Activated T-cell treated with anti-CD3 and anti-CD28 coated beads for 24 hours (primary cell): ENCODE measurements at places on chromosomes 2 and 18.

DNA sequence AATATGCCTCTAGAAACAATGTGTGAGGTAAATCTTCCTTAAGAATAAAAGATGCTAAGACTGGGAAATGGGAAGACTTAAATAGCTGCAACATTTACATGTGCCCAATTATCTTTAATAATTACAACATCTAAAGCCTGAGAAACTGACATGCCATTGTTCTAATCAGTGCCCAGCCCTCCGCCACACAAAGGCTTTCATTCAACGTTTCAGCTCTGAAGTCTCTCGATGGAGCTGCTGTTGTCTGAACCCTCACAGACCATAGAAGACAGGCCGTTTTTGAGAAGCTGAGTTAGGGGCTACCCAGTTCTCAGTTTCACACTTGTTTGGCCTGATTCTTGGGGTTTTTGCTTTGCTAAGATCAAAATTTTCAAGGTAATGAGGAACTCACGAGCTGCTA, 315.4 kb upstream of the CHST9 start:
- no peak for DNase-seq

- DNase-seq: no peak
These were observed 5.3 kb upstream of the ASAP2 start for GRCh38 chr2:9201185-9201891.

DNA sequence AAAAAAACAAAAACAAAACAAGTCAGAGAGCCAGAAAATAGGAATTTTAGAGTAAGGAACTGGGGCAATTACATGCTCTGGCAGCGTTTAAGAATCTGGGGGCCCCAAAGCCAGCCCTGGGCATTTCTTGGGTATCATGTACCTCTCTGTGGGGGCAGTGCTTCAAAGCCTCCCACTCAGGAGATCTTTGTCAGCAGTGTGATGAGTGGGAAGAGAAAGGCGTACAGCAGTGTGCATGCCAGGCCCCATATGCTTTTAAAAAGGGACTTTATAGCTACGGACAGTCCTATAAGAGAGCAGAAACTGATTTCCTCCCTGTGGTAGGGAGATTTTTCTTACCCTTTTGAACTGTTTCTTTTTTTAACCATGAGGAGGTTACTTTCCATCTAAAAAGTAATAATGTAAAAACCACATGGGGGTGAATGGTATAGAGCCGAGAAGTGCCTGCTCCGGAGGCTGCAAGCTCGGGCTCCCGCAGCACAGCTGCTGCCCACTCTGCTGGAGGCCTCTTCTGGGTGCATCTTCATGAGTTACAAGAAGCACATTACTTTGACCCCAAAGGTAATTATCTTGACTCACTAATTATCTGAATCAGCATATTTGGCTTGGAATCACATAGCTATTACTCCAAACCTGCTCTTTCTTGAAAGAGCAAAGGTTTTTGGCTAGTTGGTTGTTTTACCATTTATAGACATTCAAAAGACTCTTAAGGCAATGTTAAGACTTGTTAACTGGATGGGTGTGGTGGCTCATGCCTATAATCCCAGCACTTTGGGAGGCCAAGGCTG, 46.4 kb downstream of the PROC start:
- DNase-seq: no peak

- peak; percentile 44 for DNase-seq
These were observed 73.8 kb downstream of the RPIA start for GRCh38 chr2:88765154-88765888.

DNA sequence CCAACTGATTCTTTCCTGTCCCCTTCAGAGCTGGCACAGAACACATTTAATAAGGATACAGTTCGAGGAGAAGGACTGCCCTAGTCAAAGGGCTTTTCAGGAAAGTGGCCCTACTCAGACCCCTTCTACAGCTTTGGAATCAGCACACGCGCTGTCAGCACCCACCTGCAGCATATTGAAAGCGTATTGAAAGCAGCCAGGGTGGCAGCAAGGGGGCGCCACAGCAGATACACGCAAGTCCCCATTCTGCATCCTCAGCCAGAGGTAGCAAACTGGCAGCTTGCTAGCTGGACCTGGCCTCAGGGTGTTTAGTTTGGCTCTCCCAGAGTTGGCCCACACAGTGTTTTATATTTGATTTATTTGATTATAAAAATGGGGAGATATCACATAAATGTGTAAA, 101.0 kb upstream of the NT5C1B start:
- no peak for DNase-seq

DNA sequence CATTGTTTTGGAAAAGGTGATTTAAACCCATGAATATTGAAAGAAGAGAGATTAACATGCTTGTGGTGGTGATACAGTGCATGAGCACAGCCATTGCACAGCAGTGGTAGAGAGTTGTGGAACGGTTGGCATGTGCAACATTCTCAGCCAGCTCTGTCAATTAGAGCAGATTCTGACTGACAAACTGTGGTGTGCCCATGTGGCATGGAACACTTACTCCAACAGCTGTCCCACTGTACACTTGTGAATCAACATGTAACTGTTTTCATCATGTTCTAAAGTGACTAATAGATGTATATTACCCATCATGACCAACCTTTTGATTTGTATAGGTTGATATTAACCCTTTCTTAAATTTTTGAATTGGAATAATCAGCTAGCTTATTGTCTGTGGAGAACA, 55.6 kb downstream of the PKP4 start:
- no peak for DNase-seq

DNA sequence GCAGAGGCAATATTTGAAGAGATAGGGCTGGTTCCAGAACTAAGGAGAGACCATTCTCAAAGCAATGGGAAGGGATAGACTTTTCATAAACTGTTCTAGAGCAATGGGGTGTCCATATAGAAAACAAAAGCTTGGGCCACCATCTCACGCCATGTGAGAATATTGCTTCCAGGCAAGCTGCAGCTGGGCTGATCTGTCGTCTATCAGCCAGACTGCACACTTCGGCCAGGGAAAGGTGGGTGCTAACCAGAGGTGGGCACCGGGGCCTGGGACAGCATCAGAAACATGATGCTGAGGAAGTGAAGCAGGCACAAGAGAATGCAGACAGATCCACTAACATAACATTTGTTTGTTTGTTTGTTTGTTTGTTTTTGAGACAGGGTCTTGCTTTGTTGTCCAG, 43.7 kb downstream of the MYO7B start:
- no peak for DNase-seq

- DNase-seq: no peak
These were observed 20.5 kb downstream of the CENPO start for GRCh38 chr2:24813691-24814137.

- DNase-seq: no peak
These were observed 119.2 kb upstream of the ACVR1C start for GRCh38 chr2:157747695-157748370.

DNA sequence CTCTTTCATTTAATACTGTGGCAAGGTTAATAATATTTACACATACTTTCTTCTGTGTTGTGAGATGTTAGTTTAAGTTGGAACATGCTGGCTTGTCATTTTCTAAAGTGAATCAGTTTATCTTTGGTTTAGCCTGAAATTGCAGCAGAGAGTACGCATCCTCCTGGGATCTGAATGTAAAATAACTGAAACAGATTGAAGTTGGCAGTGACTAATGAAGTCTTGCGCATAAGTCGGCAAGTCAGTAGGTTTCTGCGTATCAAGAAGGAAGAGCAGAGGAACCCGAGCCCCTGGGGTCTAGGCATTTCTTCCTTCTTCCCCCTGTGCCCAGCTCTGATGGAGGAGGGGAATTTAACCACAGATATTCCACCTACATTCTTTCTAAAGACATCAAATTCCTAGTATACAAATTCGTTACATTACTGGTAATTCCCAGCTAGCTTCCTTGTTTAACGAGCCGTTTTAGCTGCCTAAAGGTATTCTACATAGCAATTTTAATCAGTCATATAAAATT, 392.1 kb upstream of the RAB12 start:
- no peak for DNase-seq
